Motor neuron (in vitro differentiated cells): ENCODE measurements at places on chromosomes 16 and 17.
A peak's percentile ranks its signal among the peaks of the same experiment; 100 is the strongest.

DNA sequence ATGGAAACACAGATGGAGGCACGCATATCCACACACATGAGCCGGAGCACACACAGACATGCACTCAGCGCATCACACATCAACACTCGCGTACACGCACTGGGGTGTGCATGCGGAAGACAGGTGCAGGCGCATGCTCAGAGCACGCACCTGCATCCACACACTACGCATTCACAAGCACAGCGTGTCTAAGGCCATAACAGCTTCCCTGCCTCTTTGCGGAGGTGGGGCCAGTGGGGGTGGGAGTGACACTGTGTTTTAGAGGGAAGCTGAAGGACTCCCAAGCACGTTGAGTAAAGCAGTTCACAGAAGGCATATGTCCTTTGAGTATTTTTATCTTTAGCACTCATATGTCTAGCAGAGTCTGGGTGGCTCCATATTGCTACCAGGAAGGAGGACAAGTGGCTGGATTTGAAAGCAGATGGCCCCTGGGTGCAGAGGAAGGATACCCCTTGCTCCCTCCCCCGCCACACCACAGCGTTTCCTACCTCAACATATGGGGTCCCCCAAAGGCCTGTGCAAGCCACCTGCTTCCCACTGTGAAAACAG, 68.6 kb upstream of the TOB1 start:
- ATAC-seq = no peak

- ATAC-seq = no peak
Observed at GRCh38 chr16:9797306-9797705, 384.9 kb downstream of the GRIN2A start.

DNA sequence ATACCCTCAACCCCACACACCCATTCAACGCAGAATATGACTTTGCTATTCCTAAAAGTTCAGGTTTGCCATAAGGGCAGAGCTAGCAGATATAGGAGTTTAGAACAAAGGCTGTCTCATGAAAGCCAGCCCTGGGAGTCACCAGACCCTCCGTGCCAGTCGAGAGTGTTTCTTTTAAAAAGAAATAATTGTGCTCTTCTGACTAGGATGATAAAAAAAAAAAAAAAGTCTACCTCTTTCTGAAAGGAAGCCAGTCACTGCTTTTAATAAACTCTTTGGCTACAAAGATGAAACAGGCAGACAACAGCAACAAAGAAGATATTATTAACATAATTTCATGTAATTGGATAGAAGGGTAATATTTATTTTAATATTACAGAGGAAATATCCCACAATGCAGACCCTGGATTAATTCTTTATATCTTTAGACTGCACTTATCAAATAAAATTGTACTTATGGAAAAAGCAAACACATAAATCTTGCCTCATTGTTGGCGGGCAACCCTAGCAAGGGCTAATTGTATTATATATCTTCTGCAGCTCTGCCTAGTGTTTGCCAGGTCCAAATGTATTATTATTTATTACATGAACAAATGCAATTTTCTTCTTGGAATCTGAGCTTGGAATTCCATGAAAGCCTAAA, 277.5 kb upstream of the DYNLRB2 start:
- ATAC-seq = no peak

DNA sequence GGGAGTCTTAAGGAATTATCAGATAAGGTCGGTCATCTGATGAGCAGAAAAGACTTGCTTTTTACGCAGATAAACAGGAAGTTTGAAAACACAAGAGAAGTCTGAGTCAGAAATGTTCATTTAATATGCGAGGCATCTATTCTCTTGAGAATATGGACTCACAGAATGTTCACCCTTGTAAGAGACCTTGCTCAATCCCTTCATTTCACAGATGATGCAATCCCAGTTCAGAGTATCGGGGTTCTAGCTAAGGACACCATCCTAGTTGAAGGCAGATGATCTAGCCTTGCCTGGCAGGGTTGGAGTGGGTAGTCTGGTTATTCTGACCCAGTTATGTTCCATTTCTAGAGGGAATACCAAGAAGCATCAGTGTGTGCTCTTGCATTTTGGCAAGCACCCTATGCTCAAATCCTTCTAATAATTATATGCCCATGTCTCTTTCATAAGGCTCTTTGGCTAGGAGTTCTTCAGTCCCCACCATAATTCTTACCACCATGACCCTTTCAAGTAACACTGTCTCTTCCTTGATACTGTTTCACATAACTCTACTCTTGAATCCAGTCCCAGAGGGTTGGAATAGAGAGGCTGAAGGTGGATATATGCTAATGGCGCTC, 42.5 kb downstream of the YPEL2 start:
- no peak for ATAC-seq

GRCh38 chr17:376936-377863, 24.6 kb upstream of the RPH3AL start:
- peak; percentile 66 for ATAC-seq

- no peak for ATAC-seq
Observed at GRCh38 chr17:73623247-73623646, 21.0 kb downstream of the SDK2 start.

DNA sequence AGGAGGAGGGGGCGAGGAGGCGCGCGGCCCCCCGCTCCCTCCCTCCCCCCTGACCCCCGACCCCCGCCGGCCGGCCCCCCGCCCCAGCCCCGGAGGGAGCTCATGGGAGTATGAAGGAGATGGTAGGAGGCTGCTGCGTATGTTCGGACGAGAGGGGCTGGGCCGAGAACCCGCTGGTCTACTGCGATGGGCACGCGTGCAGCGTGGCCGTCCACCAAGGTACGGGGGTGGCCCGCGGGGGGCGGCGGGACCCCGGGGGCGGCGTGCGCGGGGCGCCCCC, 390 bp downstream of the MLLT6 start:
- ATAC-seq = peak; percentile 38
